Cerebellum (tissue), 4 donors: ENCODE measurements at places on chromosomes 1 and 21. TPM values are rescaled to one million over a fixed set of nuclear protein-coding genes. Genes with fewer than 3 reads are reported as not detected.

DNA sequence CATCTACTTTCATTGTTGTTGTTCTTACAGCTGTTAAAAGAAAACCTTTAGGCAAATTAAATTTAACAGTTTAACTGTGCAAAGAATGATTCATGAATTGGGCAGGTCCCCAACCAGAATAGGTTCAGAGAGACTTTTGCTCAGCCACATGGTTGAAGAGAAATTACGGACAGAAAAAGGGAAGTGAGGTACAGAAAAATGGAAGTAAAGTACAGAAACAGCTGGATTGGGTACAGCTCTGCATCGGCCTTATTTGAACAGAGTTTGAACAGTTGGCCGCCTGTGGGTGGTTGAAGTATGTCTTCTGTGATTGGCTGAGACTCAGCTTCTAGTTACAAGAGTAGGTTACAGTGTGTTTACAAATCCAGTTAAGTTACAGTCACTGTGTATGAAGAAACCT lies 210.1 kb downstream of the FGGY start:
- no peak for DNase-seq

DNA sequence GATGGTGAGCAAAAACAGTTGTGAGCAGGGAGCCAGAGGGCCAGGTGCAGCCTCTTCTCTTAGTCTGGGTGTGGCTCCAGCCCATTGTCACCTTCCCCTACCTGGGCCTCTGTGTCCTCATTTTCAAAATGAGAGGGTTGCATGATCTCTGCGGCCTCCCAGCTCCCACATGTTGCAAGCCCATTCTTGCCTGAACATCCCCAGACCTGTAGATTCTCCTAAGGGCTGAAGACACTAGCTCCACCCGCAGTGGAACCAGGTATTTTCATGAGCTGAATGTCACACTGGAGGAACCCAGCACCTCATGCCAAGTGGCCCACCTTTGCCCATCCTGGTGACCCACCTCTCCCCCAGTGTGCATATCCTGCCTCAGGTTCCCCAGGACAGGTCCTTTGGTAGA lies 12.3 kb downstream of the IKBKE start:
- no peak for DNase-seq

DNA sequence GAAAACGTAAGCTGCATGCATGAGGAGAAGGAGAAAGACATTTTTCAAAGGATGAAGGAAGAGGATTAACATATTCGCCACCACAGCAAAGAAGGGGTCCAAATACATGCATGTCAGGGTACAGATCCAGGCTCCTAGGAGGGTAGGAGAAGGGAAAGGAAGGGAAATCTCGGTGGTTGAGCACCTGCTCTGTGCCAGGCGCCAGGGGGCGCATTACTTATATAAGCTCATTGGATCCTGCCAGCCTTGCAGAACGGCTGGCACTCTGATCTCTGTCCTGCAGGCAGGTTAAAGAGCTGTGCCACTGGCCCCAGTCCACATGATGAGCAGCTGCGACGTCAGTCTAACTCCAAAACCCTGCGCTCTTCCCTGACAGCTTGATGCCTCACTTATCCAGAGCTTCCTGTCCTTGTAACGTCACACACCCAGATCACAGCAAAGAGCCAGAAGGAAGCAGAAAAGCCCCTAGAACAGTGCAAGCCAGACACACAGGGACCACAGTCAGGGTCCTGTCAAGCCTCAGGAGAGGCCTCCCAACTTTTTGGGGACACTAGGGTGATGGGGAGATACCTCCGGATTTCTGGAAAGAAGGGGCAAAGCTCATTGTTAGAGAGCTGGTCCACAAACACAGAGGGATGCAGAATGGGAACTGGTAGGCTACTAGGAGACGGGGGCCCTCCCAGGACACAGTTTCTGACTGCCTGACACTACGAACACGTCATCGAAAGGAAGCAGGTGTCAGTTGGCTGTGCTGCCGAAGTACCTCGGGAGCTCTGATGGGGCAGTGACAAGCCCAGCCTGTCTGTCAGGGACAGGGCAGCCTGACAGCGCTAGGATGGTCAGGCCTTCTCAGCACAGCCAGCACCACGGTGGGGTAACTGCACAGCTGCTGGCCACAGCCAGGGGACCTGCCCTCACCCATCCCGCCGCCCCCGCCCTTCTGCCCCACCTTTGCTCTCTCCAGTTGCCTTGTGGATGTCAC lies 99.1 kb downstream of the BEND5 start:
- peak; percentile 38 for DNase-seq

- DNase-seq = no peak
Observed at GRCh38 chr21:34911360-34911759, 137.7 kb downstream of the RUNX1 start.

DNA sequence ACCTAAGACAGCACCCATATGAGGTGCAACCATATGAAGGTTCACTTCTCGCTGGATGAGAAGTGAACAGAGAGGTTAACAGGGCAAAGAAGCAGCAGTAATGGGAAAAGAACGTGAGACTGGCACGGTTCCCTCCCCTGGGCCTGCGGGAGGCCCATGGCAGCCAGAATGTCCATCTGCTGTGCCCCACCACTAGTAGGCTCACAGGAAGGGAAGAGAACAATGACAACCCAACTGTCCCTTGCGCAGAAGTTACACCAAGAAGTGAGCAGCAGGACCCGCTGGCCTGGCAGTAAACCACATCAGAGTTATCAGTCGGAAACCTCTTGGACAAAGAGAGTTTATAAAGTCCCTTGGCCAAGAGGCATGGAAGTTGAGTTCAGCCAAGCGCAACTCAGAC lies 11.3 kb downstream of the HIVEP3 start:
- peak; percentile 56 for DNase-seq

- no peak for DNase-seq
Observed at GRCh38 chr1:118334506-118334905, 149.5 kb upstream of the SPAG17 start.

DNA sequence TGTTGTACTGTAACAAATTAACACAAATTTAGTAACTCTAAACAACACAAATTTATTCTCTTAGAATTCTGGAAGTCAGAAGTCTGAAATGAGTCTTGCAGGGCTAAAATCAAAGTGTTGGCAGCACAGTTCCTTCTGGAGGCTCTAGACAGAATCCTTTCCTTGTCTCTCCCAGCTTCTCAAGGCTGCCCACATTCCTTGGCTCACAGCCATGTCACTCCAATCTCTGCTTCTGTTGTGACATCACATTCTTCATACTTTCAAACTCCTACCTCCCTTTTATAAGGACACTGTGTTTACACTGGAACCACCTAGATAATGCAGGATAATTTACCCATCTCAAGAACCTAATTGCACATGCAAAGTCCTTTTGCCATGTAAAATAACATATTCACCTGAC lies 225.0 kb upstream of the PRMT6 start:
- no peak for DNase-seq

DNA sequence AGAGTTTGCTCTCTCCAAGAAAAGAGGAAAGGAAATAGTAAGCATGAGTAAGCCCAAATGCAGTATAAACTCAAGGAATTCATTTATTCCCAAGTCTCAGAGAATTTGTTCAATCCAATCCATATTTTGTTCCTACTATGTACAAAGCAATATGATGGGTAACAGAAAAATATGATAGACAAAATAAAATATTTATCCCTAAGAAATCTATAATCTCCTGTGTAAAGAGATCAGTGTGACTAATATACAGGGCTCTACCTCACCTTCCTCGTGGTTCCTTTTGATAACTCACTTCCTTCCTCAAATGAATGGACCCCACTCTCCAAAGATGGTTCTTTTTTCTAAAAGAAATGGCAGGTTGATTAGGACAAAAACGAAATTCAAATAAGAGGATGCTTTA lies 7.6 kb downstream of the CLSPN start:
- no peak for DNase-seq

DTL gene
- 11.4 TPM for total RNA-seq

CBR3 gene
- total RNA-seq = 1.9 TPM

FCRLA gene
- total RNA-seq = not detected

SCAF4 gene
- total RNA-seq = 17.8 TPM

LAMC2 gene
- 2.4 TPM for total RNA-seq

MROH9 gene
- not detected for total RNA-seq

C1orf210 gene
- total RNA-seq = not detected
